GF-D8 (cell line): ENCODE measurements at places on chromosomes 11 and 22.

GRCh38 chr22:26812731-26813130 lies 155.3 kb downstream of the MIAT start:
- no peak for DNase-seq

DNA sequence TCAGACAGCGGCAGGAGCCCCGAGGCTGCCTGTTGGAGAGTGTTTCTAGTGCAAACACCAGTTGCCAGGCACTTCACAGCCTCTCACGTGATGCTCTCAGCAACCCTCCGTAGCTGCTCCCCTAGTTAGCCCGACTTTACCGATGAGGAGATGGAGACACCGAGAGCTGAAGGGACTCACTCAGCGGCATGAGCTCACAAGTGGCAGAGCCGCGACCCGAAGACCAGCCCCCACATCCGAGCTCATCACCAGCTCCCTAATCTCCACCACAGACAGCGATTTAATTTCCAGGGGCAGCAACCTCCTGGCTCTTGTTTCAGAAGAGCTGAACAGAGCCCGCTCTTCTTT lies 28.7 kb upstream of the RTL6 start:
- DNase-seq, result no peak

DNA sequence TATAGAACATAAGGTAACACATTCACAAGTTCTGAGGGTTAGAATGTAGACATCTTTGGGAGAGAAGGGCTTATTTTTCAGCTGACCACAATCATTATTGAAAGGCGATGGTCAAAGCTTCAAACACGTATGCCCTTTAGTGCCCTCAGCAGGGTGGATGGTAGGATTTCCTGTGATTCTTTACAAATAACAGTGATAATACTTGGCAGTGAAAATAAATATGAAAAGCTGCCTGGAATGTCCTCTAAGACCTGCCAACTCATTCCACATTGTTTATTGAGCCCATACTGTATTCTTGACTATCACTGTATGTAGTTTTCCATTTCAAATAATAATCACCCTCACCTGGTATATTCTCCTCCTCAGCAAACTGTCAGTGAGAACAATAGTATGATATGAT lies 13.7 kb upstream of the MPEG1 start:
- DNase-seq, result no peak

DNA sequence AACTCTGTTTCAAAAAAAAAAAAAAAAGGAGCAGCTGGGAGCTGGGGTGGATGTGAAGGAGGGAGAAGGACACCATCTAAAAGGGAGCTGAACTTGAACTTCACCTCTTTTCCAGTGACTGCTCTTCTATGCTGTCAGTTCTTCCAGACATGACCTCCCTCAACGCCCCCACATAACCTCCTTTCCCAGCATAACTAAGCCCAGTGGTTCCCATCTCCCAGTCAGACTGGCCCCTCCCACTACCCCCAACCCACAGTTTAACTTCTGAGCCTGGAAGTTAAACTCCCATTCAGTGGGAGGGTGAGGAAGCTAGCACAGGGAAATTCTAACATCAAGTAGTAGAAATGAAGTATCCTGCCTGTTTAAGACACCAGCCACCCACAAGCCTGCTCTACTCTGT lies 1.8 kb downstream of the ARHGAP1 start:
- no peak for DNase-seq

DNA sequence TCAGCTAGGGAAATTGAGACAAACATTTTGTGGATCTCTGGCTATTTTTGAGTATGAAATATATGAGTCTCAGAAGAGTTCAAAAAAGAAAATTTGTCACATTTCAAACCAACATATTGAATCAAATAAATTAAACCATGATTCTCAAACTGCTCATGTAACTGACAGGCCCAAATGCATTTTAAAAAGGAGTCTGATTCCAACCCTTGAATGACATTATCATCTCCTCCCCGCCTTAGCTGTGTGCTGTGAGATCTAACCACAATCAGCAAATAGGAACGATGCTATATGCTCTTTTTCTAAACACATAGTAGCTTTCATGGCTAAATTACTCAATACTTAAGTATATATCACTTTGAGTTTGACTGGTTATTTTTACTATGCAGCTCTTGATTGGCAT lies 57.1 kb downstream of the EFCAB6 start:
- DNase-seq, result no peak
